ENCODE measurements at places on chromosomes 3 and 15. TPM values are rescaled to one million over a fixed set of nuclear protein-coding genes. Genes with fewer than 3 reads are reported as not detected.

The PP2D1 gene
- not detected for total RNA-seq

The ITIH1 gene
- total RNA-seq, result not detected

The ADAMTS9 gene
- 51.8 TPM for total RNA-seq

The CSPG5 gene
- total RNA-seq, result not detected

The SENP2 gene
- total RNA-seq, result 27.6 TPM

The THBS1 gene
- total RNA-seq, result 2,126 TPM

The CHRNA7 gene
- 0.73 TPM for total RNA-seq

The ZIC4 gene
- not detected for total RNA-seq

The TM4SF18 gene
- total RNA-seq, result 346 TPM

The CHRNB4 gene
- not detected for total RNA-seq

The RAD51 gene
- 12.3 TPM for total RNA-seq

The IL17RD gene
- 1.8 TPM for total RNA-seq

The ANO10 gene
- 69.3 TPM for total RNA-seq

The SEC62 gene
- total RNA-seq, result 23.4 TPM

The ATP8B4 gene
- under 0.01 TPM for total RNA-seq

The FANCD2OS gene
- not detected for total RNA-seq

The SLC25A26 gene
- 17.9 TPM for total RNA-seq

The IL17RE gene
- 0.07 TPM for total RNA-seq

The ABHD5 gene
- total RNA-seq, result 54.8 TPM

The MESP2 gene
- total RNA-seq, result not detected

The IQCF5 gene
- not detected for total RNA-seq

The GCNT3 gene
- total RNA-seq, result not detected

The TLR9 gene
- not detected for total RNA-seq

The STXBP5L gene
- not detected for total RNA-seq

The KY gene
- not detected for total RNA-seq

The ZIC1 gene
- total RNA-seq, result not detected

The FBXO40 gene
- total RNA-seq, result not detected

The TMC3 gene
- not detected for total RNA-seq

The ALPK3 gene
- 30.7 TPM for total RNA-seq

The SEMA7A gene
- 0.67 TPM for total RNA-seq

All from mammary microvascular endothelial cell (primary cell).